ENCODE measurements at places on chromosomes 16 and 17.
A peak's percentile ranks its signal among the peaks of the same experiment; 100 is the strongest.

GRCh38 chr17:44779211-44780025 is 20.6 kb downstream of the ADAM11 start:
- DNase-seq = peak; percentile 78

DNA sequence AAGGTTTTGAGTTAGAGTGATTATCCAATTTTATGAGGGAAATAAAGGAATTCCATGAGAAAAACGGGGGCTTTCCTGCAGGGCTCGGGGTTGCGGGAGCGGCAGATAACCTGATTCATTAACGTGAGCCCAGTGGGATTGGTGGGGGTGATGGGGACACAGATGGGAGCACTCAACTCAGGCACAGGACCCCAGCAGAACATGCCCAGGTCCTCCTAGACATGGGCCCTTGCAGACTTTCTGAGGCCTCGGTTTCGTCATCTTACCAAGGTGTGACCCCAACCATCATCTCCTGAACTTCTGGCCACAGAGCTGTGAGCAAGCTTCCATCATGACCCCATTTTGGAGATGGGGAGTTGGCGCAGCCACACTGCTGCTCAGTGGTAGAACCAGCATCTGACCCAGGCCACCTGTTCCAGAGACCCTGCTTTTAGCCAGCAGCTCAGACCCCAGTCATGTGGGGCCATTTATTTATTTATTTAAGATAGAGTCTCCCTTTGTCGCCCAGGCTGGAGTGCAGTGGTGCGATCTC is 22.3 kb downstream of the CARHSP1 start:
- no peak for DNase-seq

DNA sequence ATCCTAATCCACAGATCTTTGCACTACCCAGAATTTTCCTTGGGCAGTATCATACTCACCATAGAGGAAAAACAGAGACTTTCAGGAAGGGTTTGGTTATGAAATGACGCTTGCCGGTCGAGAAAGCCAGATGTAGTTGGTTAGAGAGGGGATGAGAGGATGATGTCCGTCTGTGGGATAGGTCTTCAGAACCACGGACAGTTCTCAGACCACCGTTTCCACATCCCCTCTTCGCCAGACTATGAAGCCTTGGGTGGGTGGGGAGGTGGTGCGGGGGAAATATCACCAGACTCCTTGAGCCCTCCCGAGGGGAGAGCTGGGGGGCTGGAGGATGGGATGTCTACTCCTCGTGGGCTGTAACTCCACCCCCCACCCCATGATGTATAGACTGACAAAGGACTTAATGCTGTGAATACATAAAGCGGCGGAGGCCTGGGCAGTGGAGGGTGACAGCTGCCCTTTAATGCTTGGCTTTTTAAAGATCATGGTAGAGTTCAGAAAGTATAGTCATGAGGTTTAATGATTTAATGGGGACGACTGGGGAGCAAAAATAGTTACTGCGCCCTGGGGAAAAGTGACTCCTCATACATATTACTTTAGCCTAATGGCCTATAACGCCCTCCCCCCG is 96.6 kb downstream of the MRM1 start:
- no peak for DNase-seq

DNA sequence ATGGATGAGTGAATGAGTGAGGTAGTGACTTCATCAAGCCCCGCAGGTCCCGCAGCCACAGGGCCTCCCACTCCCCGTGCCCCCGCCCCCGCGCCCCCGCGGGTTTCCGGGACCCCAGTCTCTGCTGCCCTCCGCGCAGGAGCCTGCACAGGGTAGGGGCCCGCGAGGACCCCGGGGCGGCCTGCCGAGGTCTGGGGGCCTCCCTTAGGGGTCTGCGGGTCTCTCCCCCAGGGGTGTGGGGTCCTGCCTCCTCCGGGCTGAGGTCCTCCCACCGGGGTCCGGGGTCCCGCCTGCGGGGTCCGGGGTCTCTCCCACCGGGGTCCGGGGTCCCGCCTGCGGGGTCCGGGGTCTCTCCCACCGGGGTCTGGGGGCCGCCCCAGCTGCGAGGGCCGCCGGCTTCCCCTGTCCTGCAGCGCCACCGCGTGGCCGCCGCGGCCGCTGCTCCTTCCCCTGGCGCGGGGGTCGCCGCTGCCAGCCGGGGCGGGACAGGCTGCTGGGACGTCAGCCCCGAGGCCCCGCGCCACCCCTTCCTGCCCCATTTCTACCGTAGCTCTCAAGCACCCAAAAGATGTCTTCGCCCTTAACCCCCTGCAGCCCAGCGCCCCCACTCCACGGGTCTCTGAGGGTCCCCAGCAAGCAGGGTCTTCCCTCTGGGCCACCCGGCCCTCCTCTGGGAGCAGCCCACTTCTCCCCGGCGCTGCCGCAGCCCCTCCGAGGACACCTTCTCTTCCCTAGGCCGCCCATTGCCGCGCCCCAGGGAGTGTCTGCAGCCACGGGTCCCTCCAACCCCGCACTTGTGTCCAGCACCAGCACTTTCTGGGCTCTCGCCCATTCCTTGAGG is 10.4 kb upstream of the CHMP6 start:
- DNase-seq = no peak

- DNase-seq = no peak
These were observed 23.8 kb downstream of the LITAFD start for GRCh38 chr16:8905795-8906591.

DNA sequence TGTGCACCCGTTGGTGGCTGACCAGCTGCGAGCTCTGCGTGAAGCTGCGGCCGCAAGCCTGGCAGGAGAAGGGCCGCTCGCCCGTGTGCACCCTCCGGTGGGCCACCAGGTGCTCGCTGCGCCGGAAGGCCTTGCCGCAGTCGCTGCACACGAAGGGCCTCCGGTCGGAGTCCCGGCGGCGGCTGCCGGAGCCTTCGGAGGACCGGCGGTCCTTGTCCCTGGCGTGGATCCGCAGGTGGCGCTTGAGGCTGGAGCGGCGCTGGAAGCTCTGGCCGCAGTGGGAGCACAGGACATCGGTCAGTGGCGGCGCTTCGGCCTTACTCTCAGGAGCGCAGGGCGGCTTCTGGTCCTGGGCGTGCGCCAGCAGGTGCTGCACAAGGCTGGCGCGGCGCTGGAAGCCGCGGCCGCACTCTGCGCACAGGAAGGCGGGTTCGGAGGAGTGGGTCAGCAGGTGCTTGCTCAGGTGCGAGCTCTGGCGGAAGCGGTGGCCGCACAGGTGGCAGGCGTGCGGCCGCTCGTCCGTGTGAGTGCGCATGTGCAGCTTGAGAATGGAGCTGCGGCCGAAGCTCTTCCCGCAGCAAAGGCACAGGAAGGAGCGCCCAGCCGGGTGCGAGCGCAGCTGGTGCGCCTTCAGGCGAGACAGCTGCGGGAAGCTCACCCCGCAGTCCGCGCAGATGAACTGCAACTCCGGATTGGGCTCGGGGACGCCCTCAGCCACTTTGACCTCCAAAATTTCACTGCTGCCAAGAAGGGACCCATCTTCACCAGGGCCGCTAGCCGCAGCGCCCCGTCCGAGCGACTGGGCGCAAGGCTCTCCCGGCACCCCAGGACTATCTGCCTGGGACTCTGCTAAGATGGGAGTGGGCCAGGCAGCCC is 9.1 kb downstream of the ZSCAN10 start:
- no peak for DNase-seq

DNA sequence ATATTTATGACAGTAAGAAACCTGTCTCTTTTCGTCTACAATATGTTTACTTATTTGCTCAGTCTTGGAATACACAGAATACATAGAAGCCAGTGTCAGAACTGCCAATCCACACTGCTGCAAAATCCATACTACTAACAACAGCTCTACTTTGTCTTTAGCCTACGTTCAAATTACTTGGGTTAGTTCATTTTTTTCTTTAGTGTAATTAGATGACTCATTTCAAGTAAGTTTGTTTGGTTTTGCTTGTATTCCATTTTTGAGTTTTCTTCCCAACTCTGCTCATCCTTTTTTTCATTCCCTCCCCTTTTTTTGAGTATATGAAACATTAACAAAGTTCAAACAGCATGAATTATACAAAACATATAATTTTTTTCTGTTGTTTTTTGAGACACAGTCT is 16.9 kb downstream of the CMC2 start:
- DNase-seq = no peak

- no peak for DNase-seq
These were observed 120.7 kb downstream of the GAS7 start for GRCh38 chr17:10077561-10078299.

Data from stimulated activated CD4-positive, alpha-beta T cell treated with anti-CD3 and anti-CD28 coated beads, Interleukin-15, amount 100 ng/mL, for 48 hours (primary cell).